Activated naive CD4-positive, alpha-beta T cell treated with anti-CD3 and anti-CD28 coated beads for 36 hours (primary cell): ENCODE measurements at places on chromosomes 5 and 9. TPM values are rescaled to one million over a fixed set of nuclear protein-coding genes. Genes with fewer than 3 reads are reported as not detected.

The ST8SIA4 gene
- 11.2 TPM for total RNA-seq

The CSF2 gene
- 0.30 TPM for total RNA-seq

The MRNIP gene
- total RNA-seq = 16.2 TPM

The TRIM41 gene
- total RNA-seq = 36.5 TPM

The CCDC180 gene
- total RNA-seq = 2.0 TPM

DNA sequence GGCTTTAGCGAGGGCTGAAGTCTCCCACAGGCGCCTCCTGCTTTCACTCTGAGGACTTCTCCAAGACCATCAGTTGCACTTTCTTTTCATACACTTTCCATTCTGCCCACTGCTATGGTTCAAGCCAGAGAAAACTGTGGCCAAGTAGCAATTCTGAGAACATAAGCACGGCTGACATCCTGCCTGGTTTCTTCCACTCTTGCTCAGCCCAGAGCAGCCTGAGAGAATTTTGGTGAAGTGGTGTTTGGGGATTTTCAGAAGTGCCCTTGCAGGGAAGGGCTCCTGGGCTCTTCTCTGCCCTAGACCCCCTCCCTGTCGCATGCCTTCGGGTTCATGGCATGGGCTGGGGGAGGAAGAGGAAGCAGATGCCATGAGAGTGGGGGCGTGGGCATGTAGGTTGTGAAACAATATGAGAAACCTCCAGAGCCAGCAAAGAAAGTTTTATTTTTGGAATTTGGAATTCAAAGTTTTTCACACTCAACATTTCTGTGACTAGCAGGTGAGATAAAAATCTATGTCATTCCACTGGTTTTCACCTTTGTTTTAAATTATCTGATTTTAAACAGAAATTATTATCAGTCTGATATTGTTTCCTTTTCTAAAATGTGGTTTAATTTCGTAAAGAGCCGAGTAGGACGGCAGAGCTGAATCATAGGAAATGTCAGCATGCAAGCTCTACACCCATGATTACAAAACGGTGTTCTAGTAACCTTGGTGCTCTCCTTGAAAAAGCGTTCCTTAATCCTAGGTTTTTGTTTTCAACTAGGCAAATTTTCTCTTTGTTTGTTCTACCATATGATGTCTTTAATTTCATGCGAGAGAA, 27.8 kb upstream of the TNFSF8 start:
- peak; percentile 62 for DNase-seq

- no peak for DNase-seq
These were observed 64.7 kb downstream of the BRINP1 start for GRCh38 chr9:119304555-119304954.

GRCh38 chr5:54325610-54326311, 15.4 kb upstream of the ARL15 start:
- no peak for DNase-seq

GRCh38 chr5:72138943-72139521, 31.8 kb downstream of the MAP1B start:
- DNase-seq = peak; percentile 33

GRCh38 chr5:139904566-139904815, 108.9 kb downstream of the PSD2 start:
- DNase-seq = no peak

DNA sequence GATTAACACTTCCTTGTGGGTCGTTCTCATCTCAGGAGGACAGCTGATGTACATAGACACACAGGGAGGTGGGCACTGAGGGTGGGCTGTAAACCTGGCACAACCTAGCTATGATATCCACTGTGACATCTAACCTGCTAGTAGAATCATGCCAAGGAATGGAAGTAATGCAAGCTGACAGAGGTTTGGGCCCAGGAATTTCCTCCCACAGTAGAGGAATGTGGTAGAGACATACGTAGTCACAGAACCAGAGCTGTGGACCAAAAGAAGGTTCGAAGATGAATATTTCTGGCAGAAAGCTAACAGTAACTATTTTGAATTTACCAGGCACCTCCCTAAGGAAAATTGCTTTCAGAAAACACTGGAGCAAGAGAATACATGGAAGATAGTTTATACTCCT, 15.2 kb upstream of the DNAJC25 start:
- DNase-seq = no peak

- DNase-seq = no peak
These were observed 83.1 kb upstream of the CPLX2 start for GRCh38 chr5:175788155-175788787.

DNA sequence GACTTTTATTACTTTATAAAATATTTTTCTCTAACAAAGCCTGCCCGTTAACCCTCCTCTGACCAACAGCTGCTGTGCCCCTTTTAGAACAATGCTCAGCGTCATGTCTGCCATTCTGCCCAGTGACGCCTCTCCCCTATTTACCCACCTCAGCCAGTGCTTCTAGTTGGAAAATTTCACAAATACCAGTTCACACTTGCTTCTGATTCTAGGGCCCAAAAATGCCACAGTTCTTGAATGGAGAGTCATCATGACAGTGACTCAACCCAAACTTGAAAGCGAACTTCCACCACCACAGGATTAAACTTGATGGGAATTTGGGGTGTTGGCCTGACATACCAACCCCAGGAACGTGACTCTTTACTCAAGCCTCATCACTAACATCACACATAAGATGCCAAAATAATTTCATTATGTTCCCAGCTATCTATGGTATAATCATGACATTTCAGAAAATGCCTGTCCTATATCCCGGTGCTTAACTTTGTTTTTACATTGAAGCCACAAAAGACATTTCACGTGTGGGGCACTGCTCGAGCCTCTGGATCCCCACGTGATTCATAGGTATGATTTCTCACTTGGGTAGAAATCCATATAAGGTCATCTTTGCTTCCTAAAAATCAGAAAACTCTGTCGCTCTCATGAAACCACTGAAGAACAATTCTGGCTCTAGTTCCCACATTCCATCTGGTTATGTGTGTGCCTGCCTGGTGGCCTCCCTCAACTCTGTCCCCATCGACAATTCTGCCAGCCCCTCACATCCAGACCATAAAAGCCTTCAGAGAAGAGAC, 220.9 kb downstream of the ACTL7B start:
- no peak for DNase-seq

GRCh38 chr9:134597957-134598883, 43.4 kb upstream of the COL5A1 start:
- DNase-seq = no peak

DNA sequence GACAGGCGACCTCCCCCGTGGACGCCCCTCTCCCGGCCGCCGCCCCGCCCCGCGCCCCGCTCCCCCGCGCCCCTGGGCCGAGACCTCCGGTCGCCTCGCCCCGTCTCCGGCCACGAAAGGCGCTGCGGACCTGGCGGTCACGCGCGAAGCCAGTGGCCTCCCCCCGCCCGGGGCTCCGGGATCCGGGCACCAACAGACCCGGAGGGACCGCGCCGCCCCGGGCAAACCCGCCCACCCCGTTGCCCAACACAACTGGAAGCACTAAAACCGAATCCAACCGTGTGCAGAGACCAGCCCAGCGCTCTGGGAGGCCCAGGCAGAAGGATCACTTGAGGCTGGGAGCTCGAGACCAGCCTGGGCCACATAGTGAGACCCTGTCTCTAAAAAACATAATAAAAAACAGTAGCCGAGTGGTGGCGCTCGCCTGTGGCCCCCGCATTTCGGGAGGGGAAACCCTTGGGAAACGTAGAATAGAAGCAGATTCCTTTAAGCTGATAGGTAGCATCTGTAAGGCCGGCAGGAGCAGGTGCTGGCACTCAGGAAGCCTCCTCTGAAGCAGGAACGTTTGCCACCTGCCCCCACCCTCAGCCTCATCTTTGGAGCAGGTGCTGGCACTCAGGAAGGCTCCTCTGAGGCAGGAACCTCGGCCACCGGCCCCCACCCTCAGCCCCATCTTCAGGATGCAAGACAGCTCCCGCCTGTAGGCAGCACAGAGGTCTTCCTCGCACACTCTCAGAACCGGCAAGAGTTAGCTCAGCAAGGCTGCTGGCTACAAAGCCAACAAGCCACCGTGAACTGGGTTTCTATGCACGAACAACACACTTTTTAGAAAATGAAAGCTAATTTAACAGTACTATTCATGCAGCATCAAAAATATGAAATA, 4.6 kb upstream of the SLC9A3 start:
- no peak for DNase-seq
